ENCODE measurements at places on chromosomes 3 and 15.
A peak's percentile ranks its signal among the peaks of the same experiment; 100 is the strongest.

DNA sequence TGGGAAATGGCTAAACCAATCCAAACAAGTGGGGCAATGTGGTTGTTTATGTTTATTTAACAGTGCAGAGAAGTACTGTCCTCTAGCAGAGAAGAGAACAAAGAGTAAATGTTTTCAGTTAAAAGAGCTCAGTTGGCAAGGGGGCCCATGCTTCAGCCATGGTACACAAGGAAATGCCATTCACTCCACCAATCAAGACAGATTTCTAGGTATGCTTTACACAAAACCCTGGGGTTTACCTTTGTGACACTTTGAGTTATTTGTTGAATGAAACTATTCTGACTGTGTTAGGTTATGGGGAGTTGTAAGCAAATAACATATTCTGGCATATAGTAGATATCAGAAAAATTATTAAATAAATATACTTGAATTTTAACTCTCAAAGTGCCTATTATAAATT, 228.5 kb upstream of the MME start:
- DNase-seq = no peak

DNA sequence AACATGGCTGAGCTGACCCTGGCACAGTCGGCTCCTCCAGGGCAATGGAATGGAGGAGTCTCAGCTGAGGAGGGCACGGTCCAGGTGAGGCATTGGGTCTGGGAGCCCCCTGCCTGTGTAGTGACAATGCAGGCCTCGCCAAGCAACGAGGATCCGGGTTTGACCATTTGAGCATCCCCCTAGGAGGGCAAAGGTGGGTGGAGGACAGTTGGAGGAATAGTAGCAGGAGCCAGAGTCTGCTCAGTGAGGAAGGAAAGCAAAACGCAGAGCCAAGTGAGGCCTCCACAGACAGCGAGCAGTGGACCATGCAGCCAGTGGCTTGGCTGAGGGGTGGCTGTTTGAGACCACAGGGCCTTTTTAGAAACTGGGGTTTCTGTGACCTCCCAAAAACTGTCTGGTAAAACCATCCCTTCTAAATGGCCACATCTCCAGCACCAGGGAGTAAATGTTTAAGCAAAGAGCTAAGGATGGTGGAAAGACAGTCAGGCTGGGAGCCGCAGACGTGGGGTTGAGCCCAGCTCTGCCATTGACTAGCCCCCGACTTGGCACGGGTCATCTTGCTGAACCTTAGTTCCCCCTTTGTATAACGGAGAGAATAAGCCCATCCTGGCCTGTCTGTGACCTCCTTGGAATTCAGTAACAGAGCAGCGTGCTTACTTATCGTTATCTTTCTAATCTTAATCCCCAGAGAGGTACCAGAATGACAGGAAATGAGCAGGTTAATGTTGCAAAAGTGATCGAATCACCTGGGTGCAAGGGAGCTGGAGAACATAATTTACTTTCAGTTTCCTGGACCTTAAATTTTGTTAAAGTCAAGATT, 46.8 kb downstream of the CMTM6 start:
- no peak for DNase-seq

GRCh38 chr3:86929046-86929445, 61.9 kb downstream of the VGLL3 start:
- DNase-seq = peak; percentile 36

- peak; percentile 27 for DNase-seq
These were observed 6.3 kb upstream of the SCN5A start for GRCh38 chr3:38655708-38656300.

DNA sequence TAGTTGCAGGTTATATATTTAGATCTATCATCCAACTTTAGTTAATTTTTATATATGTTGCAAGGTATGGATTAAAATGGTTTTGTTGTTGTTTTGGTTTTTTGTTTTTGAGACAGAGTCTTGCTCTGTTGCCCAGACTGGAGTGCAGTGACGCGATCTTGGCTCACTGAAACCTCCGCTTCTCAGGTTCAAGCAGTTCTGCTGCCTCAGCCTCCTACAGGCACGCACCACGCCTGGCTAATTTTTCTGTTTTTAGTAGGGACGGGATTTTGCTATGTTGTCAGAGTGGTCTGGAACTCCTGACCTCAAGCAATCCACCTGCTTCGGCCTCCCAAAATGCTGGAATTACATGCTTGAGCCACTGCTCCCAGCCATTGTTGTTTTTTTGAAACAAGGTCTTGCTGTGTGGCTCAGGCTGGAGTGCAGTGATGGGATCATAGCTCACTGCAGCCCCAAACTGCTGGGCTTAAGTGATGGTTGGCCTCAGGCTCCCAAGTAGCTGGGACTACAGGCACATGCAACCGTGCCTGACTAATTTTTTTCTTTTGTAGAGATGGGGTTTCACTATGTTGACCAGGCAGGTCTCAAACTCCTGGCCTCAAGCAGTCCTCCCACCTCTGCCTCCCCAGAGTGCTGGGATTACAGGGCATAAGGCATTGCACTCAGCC, 92.0 kb downstream of the ZNF609 start:
- DNase-seq = no peak

DNA sequence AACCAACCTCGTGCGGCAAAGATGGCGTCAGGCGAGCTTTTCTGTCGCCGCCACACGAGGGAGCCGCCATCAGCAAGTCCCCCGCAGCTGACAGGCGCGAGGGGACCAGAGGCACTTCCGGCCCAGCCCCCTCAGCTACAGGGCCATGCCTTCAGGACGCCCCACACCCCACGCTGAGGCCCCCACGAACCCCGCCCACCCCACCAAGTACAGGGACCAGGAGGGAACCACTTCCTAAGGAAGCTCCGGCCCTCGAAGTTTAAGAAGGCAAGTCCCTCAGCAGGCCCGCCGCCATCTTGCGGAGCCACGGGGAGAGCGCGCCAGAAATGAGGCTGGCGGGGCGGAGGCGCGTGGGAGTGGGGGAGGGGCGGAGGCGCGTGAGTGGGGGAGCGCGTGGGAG, 790 bp downstream of the DAZL start:
- DNase-seq = no peak

GRCh38 chr3:188431553-188431952, 277.6 kb downstream of the LPP start:
- peak; percentile 79 for DNase-seq

- DNase-seq = no peak
These were observed 52.8 kb upstream of the CRBN start for GRCh38 chr3:3232251-3232650.

DNA sequence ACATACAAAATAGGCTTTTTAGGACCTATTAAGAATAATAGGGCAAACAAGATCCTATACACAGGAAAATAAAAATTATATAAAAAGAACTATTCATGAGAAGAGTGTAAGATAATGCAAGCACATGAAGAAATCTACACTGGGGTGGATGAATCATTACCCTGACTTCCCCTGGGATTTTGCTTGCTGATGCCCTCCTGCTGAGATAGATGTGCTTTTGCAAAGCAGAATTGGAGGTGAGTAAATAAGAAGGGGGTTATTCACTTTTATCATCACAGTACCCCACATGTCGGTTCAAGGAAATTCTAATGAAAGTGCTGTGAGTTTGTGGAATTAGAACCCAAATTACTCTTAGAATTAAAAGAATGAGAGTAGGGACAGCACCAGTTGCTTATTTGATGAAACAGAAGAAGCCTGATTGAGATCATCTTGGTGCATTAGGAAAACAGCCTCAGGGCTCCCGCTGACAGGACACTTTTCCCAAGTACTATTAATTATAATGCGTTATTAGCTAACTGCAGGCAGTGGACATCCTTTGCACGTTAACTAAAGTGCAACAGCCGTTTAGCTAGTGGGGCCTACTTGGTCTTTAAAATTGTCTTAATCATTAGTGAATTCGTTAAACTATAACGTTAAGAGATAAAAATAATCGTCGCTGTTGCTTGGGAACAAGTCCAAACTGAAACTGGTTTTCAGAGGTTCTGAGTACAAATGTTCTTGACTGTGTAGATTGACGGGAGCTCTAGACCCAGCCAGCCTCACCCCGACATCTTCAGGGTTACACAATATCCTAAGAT, 48.4 kb downstream of the SLC2A2 start:
- no peak for DNase-seq

GRCh38 chr3:62151591-62151990, 221.8 kb downstream of the FEZF2 start:
- DNase-seq = peak; percentile 37

- peak; percentile 30 for DNase-seq
These were observed 29.3 kb downstream of the RIOX2 start for GRCh38 chr3:97942801-97943546.

GRCh38 chr3:49842843-49843517, 13.4 kb downstream of the TRAIP start:
- DNase-seq = no peak

GRCh38 chr15:30924353-30924752, 20.6 kb downstream of the FAN1 start:
- DNase-seq = no peak

GRCh38 chr15:83230242-83230641, 22.6 kb upstream of the HDGFL3 start:
- no peak for DNase-seq

DNA sequence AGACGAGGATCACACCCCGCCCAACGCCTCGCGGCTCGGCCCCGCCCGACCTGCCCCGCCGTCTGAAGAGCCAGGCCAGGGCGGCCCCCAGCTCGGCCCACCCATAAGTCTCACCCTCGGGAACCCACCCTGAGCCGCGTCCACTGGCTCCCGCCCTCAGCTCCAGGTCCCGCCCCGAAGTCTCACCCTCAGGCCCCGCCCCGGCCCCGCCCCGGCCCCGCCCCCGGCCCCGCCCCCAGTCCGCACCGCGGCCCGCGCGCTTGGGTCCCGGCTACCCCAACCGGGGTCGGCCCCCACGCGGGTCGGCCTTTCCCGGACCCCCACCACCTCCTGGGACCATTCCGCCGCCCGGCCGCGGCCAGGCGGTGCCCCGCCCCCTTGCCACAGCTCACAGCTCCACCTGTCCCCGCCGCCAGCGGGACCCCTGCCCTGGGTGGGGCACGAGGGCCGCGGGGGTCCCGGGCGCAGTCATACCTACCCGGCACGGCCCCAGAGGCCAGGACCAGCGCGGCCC, 489 bp downstream of the CSPG5 start:
- no peak for DNase-seq

- DNase-seq = no peak
These were observed 157.7 kb downstream of the PDE8A start for GRCh38 chr15:85139391-85139790.

DNA sequence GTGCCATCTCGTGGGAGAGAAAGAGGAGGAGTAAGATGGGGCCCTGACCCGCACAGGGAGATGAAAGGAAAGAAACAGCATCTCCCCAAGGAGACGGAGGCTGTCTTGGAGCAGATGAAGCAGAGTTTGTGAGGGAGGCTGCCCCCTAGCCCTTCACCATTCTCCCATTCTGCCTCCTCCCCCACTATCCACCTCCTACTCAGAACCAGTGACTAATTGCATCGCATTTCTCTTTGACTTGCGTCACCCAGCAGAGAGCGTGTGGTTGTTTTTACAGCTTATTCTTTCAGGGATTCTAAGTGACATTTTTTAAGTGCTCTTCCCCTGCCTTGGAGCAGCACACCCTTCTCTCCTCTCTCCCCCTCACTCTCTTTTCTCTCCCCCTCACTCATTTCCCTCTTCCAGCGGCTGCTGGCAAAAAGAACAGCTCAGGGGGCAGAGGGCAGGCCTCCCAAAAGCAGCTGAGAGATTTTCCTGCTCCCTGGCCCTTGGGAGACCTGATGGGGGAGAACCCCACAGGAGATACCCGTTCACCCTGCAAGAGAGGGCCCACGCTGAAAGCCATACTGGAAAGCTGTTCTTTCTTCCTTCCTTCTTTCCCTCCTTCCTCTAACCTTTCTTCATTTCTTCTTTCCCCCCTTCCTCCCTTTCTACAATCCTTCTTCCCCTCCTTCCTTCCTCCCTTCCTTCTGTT, 91.8 kb downstream of the MRPL46 start:
- no peak for DNase-seq

GRCh38 chr15:39181940-39182339, 398.9 kb upstream of the THBS1 start:
- no peak for DNase-seq

- no peak for DNase-seq
These were observed 27.9 kb downstream of the LNP1 start for GRCh38 chr3:100429187-100429716.

DNA sequence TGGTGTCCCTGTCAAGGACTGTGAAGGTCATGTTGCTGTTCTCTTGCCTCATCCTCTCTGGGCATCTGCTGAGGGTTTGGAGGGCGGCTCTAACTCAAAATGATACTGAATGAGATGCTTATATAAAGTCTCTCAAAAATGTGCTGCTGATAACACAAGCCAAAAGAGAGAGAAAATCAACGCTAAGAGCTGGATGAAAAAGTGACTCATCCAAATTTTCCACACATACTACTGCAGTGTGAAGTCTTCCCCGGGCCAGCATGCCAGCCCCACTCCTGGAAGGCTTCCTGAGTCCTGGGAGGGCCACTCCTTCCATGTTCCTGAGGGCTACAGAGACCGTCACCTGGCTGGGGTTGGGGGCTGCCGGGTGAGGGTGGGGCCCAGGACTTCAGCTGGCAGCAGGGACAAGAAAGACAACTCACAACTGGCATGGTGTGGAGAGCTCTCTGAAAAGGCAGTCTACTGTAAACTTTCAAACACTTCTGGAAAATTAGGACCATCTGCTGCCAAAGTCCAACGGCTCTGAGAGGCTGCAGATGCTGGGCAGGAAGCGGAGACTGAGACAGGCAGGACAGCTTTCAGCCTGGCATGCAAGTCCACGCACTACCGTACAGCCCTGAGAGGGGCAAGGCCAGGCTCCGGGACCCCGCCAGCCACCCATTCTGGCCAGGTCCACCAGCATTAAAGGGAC, 200.3 kb downstream of the ADAMTS17 start:
- DNase-seq = no peak

DNA sequence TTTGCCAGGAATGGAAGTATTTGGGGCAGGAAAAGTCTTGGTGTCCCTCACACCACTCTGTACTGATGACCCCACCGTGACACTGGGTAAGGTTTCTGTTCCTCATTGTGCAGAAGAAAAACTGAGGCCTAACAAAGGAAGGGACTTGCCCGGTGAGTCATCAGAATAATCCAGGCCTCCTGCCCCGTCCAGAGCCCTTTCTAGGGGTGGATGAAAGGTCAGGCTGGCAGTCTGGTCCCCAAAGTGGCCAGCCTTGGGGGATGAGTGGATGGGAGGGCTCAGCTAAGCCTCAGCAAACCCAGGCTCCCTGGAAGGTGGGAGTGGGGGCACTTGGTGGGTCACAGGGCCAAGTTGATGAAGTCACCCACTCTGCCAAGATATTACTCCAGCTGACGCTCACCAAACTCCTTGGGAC, 2.3 kb upstream of the DNAH1 start:
- no peak for DNase-seq

- no peak for DNase-seq
These were observed 749.3 kb upstream of the GOLIM4 start for GRCh38 chr3:168844894-168845482.
